Stimulated activated CD4-positive, alpha-beta T cell treated with anti-CD3 and anti-CD28 coated beads, Interleukin-4, amount 100 ng/mL, for 24 hours (primary cell): ENCODE measurements at places on chromosomes 12 and 14.

- DNase-seq = no peak
These were observed 46.9 kb upstream of the FAM181A start for GRCh38 chr14:93880021-93880820.

- DNase-seq = no peak
These were observed 1.2 kb downstream of the FLRT2 start for GRCh38 chr14:85531141-85531586.

DNA sequence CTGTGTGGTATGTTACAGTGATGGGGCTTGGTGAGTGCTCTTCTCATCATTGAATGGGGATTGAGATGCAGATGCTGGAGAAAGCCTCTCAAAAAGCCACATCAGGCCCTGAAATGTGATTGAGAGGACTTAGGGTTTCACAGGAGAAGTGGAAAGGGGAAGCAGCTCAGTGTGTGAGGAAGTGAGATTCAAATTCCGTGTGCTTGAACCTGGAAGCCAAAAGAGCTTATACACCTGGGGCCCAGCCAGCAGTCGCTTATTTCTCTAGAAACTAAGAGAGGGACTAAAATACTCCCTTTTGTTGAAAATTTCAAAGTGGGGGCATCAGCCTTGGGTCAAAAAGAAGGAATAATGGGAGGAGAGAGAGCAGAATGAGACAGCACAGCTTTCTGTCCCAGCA is 39.1 kb upstream of the GZMB start:
- no peak for DNase-seq

GRCh38 chr12:67761566-67761965 is 113.0 kb downstream of the DYRK2 start:
- no peak for DNase-seq

DNA sequence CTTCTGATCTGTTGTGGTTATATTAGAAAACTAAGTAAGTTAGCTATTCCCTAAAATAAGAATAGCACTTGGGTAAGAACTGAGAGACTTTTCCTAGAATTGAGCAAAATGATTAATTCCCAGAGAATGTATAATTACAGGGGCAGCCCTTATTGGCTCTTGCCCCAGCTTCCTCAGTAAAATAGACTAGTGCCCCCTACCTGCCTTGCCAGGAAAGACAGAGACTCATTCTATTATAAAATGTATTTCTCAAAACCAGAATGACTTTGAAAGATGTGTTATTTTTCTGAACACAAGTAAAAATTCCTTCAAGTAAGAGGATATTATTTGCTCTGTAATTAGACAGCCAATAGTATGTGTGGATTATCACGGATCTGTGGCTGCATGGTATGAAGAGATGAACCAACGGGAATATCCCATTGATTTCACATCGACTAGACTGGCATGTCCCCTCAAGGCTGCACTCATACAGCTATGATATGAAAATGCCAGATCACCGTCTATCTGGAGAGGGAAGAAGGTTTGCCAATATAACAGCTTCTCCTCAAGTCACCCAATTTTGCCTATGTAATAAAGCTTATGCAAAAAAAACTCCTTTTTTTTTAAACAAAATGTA is 7.4 kb upstream of the GLRX5 start:
- peak; percentile 65 for DNase-seq

GRCh38 chr12:32609966-32610365 is 69.1 kb upstream of the DNM1L start:
- DNase-seq = no peak

GRCh38 chr12:93773122-93773871 is 96.1 kb downstream of the CRADD start:
- DNase-seq = peak; percentile 74

DNA sequence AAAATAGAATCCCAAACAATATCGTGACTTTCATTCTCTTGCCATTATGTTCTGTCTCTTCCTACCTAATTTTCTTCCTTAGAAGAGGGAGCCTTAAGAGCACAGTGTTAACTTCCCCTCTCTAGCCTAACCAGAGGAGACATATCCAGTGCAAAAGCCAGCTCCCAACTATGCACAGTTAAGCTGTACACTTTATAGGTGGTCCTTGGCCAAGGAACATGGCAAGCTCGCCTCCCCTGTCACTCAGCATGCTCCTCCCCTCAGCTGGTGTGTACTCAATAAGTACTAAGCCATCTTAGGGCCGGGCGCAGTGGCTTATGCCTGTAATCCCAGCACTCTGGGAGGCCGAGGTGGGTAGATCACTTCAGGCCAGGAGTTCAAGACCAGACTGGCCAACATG is 255.1 kb upstream of the TMPO start:
- no peak for DNase-seq

DNA sequence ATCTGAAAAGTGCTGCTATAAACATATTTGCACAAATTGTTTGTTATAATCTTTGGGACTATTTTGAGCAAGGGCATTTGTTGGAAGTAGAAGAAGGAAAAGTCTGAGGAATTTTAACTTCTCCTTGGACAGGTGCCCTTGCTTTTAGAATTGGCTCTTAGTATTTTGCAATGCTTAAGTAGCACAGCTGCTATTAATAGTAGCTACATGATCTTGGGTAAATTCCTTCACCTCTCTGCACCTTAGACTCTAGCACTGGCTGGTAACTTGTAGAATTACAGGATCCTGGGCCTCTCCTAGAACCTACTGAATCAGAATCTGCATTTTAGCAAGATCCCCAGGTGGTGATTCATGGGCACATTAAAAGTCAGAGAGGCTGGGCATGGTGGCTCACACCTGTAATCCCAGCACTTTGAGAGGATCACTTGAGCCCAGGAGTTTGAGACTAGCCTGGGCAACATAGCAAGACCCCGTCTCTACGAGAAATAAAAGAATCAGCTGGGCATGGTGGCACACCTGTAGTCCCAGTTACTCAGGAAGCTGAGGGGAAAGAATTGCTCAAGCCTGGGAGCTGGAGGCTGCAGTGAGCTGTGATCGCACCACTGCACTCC is 10.8 kb upstream of the TMEM120B start:
- DNase-seq = no peak

DNA sequence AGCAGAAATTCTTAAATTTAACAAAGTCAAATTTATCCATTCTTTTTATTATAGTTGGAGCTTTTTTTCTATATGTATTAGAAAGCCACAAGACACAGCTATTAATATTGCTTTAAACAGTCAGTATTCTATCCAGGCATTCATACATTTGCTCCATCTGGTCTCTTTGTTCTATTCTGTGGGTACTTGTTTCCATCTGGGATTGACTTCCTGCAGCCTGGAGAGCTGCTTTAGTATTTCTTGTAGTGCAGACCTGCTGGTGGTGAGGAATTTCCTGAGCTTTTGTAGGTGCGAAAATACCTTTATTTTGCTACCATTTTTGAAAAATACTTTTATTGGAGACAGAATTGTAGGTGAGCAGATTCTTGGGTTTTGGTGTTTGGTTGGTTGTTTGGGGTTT is 29.0 kb downstream of the CCDC60 start:
- DNase-seq = no peak
